ENCODE measurements at places on chromosomes 2 and 18. TPM values are rescaled to one million over a fixed set of nuclear protein-coding genes. Genes with fewer than 3 reads are reported as not detected.

The CXCR2 gene
- not detected for total RNA-seq

The THSD7B gene
- total RNA-seq = not detected

The MAB21L4 gene
- not detected for total RNA-seq

The PAX8 gene
- total RNA-seq = 1.5 TPM

The SULT6B1 gene
- not detected for total RNA-seq

The CHST10 gene
- 5.2 TPM for total RNA-seq

The RBM44 gene
- total RNA-seq = 0.58 TPM

The ZSWIM2 gene
- total RNA-seq = not detected

The MC2R gene
- total RNA-seq = not detected

The SLC16A14 gene
- 2.6 TPM for total RNA-seq

The LYG2 gene
- not detected for total RNA-seq

The DSG1 gene
- total RNA-seq = not detected

The CRACDL gene
- total RNA-seq = under 0.01 TPM

The UGT1A1 gene
- total RNA-seq = not detected

The DSG4 gene
- not detected for total RNA-seq

The MALL gene
- total RNA-seq = 39.9 TPM

The BOLL gene
- not detected for total RNA-seq

The NEUROD1 gene
- total RNA-seq = not detected

The CLIP4 gene
- 63.6 TPM for total RNA-seq

The SERPINB4 gene
- not detected for total RNA-seq

The HOXD13 gene
- not detected for total RNA-seq

The SGPP2 gene
- not detected for total RNA-seq

The ST8SIA3 gene
- total RNA-seq = not detected

The TMEM178A gene
- 1.0 TPM for total RNA-seq

The C1QL2 gene
- not detected for total RNA-seq

The SERPINB10 gene
- not detected for total RNA-seq

The REG1B gene
- total RNA-seq = not detected

The HOXD1 gene
- not detected for total RNA-seq

The STARD6 gene
- not detected for total RNA-seq

The CD8B2 gene
- not detected for total RNA-seq

The FSHR gene
- total RNA-seq = not detected

The KATNAL2 gene
- 9.6 TPM for total RNA-seq

The DYNAP gene
- total RNA-seq = not detected

The MAP2 gene
- 12.8 TPM for total RNA-seq
